ENCODE measurements at places on chromosomes 5 and 9.

GRCh38 chr5:146703499-146703898 is 175.1 kb downstream of the PPP2R2B start:
- DNase-seq = no peak

DNA sequence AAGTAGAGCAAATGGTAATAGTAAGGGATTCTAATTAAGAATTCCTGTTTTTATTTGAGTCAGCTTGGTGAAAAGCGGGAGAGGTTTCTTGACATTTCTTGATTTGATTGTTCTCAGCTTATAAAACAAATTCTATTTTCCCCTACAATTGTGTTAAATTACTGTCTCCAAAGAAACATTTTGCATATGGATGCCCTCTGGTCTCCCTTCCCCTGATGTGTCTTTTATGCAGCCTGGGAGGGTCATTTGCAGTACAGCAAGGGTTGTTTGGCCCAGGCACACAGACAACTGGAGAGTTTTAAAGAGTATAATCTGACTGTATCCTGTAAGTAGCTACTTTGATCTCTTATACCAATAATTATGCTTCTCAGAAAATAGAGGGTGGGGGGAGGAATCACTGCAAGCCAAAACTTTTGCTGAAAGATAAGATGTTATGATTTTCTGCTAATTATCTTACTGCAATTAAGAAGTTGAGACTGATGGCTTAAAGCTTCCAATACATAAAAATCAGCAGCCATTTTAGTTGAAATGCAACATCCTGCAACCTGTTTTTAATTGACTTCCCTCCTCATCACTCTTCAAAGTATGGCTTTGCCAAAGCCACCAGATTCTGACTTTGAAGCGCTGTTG is 204.1 kb upstream of the SEMA6A start:
- no peak for DNase-seq

GRCh38 chr5:132539716-132540115 is 3.6 kb downstream of the IL5 start:
- no peak for DNase-seq

DNA sequence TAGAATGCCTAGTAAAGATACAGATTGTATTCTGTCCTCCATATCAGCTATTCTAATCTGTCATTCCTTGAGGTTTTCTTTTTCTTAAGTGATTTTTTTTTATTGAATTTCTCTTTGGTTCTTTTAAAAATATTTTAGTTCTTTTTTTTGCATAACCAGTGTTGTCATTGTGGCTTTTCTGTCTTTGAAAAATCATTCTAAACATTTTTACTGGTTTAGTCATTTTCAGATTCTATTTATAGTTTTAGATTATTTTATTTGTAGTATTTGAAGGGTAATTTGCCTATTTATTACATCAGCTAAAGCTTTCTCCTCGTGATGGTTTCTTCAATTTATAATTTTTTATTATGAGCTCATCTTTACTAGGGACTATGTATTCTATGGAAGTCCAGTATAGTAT is 78.1 kb downstream of the NDUFAF2 start:
- no peak for DNase-seq
